Daoy (cell line): ENCODE measurements at places on chromosomes 5 and 9.

DNA sequence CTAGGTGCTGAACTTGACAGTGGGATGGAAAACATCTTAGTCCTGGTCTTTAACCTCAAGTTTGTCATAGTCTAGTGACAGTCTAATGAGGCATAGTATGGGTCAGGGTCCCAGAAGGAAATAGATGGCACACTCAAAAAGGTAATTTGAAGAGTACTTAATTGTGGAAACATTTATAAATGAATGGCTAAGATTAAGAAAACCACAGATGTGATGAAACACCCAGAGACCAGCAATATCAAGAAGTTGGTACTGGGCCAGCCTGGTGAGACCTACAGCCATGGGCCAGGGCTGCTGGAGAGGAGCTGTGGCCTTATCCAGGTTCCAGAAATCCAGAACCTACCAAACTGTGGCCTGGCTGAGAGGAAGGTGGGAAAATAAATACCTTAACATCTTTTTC, 93.5 kb upstream of the ATG10 start:
- no peak for DNase-seq

GRCh38 chr9:126763130-126763764, 41.6 kb upstream of the ZBTB43 start:
- peak; percentile 72 for DNase-seq

DNA sequence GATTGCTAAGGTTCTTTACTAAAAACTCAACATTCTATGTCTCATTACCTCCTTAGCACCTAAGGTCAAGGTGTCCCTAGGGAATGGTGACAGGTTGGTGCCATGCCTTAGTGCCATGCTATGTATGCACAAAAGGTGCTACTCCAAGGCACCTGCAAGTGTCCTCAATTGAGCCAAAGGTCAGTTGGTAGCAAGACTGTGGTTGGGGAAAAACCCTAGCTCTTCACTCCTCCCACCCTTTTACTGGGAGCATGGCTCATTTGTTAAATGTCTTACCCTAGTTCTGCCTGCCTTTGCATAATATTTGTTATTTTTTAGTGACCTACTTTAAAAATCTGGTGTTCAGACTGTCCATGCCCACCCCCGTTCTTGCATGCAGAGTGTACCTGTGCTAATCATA, 17.0 kb downstream of the ACO1 start:
- no peak for DNase-seq

GRCh38 chr5:130109152-130109551, 204.9 kb downstream of the CHSY3 start:
- no peak for DNase-seq

GRCh38 chr5:132489871-132490483, 596 bp downstream of the IRF1 start:
- peak; percentile 47 for DNase-seq

DNA sequence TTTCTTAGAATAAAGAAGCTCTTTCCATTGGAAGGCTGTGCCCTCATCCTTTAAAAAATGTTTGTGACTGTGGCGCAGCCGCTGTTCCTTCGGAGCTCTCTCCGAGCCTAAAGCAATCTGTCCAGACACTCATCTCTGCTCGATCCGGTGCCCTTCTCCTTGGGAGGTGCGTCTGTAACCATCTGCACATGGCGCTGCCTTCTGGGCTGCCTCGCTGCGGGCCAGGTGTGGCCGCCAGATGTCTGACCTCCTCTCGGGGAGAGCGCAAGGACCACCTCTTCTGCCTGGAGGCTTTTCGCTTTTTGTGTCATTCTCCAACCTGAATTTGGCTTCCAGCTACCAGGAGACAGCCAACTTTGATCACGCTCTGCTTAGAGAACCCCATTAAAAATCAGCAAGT, 153.4 kb upstream of the PTCH1 start:
- DNase-seq = no peak
